Inflammatory macrophage (primary cell): ENCODE measurements at places on chromosomes 7 and 10.

GRCh38 chr7:20484356-20484755 lies 131.1 kb upstream of the ABCB5 start:
- peak; percentile 67 for DNase-seq

GRCh38 chr10:51106311-51106945 lies 32.1 kb downstream of the PRKG1 start:
- DNase-seq = no peak

- DNase-seq = no peak
Observed at GRCh38 chr7:98771519-98771918, 98.3 kb downstream of the TMEM130 start.

DNA sequence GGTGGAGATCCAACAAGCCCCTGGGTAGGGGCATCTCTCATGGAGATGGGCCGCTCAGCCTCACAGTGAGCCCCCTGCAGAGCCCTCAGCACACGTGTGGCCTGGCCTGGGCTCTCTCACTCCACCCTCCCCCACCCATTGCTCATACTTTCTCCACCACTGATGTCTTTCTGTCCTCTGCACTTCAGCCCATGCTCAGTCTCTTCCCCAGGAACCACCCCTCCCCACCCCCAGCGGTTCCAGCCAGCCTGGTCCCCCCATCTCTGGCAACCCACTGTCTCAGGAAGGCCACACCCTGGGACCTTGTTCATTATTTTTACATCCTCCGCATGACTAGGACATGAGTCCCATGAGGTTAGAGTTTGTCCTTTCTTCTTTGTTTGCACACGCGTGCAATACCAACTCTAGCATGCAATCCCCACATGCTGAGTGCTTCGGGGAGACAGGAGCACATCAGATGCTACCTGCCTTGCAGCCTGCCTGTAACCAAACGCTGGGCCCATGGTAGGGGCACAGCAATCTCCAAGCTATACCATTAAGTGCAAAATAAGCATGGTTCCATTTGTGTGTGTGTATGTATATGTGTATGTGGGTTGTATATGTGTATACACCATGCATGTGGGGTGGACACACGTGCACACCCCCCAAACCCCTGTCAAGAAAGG lies 408.4 kb upstream of the FOXK1 start:
- no peak for DNase-seq

- no peak for DNase-seq
Observed at GRCh38 chr10:52853704-52854103, 81.1 kb upstream of the MBL2 start.

DNA sequence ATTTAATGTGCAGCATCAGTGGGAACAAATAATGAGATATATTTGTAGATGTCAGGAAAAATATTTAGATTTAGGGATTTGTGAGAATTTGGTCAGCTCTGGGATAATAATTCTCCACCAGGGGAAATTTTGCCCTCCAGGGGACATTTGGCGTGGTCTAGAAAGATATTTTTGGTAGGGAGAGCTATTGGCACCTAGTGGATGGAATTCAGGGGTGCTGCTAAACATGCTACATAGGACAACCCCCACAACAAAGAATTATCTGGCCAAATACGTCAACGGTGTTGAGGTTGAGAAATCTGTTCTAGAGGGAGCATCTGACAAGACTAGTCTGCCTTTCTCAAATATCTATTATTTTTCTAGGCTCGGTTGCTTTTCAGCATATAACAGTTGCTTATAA lies 2.1 kb downstream of the ADK start:
- no peak for DNase-seq

GRCh38 chr7:55470261-55470660 lies 102.0 kb downstream of the VOPP1 start:
- DNase-seq = no peak

DNA sequence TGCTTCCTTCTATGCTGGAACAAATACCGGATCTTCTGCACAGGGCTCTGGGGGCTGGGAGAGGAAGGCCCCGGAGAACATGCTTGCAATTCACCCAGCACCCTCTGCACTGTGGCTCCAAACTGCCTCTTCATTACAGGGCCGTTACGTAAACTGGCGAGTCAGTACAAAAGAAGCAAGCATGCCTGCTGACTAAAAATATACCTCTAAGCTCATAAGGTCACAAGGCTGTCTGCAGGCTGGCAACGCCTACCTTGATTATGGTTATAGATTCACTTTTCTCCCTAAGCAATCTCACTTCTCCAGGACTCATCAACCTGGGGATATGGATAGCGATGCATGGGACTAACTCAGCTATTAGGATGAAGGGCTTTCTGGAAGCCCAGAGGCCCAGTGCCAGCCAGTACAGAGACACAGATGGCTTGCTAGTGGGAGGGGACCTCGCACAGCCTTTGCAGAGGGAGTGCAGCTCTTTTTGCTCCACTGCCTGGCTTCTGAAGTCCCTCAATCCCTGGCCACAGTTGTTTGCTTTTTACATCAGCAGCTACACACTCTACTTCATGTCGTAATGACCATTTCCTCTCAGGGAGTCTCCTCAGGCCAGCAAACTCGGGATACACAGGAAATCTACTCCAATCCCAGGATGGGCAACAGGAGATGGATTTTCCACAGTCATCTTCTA lies 96.1 kb downstream of the SH3PXD2A start:
- DNase-seq = peak; percentile 80

DNA sequence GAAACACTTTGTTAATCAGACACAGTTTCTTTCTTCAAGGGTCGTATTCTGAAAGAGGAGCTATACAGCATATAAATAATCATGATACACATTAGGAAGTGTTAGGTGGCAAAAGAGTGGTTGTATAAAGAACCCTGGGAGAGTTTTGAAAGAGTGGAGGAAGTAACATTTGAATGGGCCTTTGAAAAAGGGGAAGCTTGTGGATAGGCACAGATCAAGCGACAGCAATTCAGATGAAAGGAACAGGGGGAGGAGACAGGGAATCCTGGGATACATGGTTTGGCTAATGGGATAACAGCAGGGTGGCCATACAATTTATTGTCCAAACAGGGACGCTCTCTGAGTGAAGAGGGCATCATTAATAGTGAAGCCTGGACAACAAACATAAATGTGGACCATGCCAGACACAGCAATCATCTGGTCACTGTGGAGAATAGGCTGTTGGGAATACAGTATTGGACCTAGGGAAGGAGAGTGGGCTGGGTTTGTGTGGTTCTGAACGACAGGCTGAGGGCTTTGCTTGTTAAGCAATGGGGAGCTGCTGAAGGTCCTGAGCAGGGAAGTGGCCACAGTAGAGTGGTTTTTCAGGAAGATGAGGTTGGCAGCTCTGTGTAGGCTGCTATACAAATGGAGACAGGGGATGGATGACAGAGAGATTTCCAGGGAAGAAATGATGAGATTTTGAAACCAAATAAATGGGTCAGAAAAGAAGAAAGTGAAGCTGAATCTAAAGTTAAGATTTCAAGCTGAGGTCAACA lies 75.9 kb downstream of the ICA1 start:
- peak; percentile 56 for DNase-seq

DNA sequence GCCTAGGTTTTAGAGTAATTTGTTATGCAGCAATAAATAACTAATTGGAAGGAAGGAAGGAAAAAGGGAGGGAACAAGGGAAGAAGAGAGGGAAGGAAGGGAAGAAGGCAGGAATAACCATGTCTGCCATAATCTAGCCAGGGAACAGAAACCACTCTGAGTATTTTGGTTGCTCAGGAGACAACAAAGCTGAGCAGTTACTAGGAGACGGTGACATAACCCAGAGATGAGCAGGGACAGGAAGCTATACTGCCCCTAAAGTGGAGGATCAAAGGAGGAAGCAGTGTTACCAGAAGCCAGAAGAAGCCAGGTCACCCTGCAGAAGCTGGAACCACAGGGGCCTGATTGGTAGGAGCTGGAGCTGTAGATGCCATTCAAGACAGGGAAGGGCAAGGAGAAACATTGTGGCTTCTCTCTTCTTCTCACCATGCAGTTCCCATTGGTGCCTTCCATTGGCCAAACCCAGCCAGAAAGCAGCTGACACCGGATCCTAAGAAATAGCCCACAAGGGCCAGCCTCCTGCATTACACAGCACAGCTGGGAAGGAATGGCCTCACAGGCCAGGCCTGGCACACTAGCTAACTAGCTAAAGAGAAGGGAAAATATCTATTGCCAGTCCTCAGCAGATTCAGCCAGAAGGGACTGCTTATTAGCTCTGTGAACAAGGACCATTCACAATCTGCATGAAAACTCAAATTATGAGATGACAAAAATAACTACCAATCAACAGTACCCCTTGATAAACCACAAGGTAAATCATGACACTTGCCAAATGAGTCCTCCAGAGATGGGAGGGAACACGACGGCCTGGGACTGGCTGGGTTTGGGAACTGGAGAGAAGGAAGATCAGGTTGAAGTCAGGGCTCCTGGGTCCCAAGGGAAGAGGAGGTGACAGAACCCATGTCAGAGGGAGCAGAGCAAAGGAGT lies 184.5 kb upstream of the NFE2L3 start:
- no peak for DNase-seq

GRCh38 chr10:8004469-8005000 lies 50.0 kb upstream of the GATA3 start:
- no peak for DNase-seq

- DNase-seq = no peak
Observed at GRCh38 chr10:73796766-73797165, 11.4 kb downstream of the ZSWIM8 start.

- DNase-seq = no peak
Observed at GRCh38 chr7:121966276-121966934, 93.4 kb downstream of the PTPRZ1 start.

DNA sequence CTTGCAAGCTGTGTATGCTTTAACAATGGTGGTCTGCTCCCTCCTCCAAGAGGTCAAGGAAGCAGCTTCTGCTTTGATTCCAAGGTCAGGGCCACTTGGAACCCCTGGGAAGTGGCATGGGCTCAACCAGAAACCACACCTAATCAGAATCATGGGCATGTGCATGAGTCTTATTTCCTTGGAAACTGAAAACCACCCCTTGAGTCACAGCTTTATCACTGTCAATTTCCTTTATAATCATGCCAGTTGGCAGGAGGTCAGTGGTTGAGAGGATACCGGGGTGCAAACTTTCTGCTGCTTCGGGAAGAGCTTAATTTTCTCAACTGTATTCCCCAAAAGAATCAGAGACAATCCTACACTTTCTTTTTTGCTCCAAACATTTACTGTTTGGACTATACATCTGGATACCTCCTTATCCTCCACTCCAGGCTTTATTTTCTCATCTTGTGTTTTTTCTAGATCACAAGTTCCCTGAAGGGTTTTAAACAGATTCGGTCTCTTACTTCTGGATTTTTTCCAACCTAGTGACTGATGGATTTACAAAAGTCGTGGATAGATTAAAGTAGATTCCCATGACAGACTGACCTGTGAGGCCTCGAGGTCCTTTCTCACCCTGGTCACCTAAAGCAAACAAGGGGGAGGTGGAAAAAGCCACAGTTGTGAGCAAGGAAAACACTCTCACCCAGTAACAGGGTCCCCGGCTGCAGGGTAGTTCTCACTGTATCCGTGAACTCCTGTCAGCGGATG lies 36.0 kb downstream of the COL17A1 start:
- DNase-seq = no peak

DNA sequence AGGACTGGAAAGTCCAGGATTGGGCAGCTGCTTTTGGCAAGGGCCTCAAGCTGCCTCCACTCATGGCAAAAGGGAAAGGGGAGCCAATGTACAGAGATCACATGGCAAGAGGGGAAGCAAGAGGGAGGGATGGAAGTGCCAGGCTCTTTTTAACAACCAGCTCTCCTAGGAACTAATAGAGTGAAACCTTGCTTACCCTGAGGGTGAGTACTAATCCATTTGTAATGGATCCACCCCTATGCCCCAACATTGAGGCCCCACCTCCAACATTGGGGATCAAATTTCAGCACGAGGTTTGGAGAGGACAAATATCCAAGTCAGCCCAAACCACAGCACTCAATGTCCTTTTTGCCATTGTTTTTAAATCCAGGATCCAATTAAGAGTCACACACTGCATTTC lies 12.5 kb downstream of the HABP2 start:
- DNase-seq = no peak

DNA sequence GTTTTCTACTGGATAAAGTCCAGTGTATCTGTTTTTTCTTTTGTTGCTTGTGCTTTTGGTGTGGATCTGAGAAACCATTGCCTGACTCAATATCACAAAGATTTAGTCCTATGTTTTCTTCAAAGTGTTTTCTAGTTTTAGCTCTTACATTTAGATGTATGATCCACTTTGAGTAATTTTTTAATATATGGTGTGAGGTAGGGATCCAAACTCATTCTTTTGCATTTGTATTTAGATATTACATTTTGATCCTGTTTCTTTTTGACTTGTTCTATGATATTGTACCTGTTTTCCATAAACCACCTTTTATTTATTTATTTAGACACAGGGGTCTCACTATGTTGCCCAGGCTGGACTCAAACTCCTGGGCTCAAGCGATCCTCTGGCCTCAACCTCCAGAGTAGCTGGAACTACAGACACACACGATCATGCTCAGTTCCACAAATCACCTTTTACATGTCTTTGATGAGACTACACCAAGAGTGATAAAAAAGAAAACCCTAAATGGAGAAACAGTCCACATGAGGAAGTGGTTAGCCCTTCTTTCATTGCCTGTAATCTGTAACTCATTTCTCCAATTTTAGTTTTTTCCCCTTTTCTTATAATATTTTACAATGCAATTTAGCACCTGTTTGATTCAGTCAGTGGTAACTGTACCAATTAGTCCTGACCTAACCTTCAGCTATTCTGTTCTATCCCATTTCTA lies 86.0 kb downstream of the SLC37A3 start:
- DNase-seq = no peak

DNA sequence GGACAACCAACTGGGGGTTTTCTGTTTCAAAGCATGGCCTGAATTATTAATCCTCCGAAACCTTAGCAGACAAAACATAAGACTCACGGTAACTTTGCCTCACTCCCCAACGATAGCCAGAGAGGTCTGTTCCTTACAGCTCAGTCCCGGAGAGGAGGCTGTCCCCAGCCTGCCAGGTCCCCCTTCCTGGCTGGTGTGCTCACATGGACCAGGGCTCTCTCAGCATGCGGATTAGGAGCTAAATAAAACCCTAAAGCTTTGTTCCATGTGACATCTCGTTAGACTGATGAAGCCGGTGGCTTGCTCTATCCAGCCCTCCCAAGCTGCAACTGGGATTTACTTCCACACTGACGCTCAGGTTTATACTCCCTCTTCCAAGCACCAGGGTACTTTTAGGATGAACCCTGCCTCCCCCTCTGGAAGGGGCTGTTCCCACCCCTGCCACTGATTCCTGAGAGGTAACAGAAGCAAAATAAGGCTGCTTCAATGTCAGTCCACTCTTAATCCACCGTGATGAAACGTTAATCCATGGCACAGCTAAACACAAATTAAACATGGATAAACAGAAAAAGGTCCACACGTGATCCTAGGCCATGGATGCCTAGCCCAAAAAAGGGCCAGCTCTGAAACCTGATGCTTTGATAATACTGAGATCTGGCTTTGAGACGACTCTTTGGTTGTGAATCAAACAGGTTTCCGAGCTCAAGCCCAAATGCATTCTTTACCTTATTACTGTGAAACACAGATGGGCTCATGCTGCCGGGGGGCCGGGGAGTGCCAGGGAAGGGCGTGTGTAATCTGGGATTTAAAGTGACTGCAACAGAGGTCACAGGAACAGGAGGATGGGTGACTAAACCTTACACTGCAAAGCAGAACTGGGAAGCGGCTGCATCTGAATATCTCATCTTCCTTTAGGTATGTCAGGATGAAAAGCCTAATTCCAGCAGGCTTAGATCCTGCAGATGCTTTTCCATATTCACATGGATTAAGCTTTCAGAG lies 86.2 kb downstream of the ZRANB1 start:
- no peak for DNase-seq
